Activated T-helper 17 cell treated with anti-CD3 and anti-CD28 coated beads, Interleukin-2, amount 50 U/mL, for 72 hours (primary cell): ENCODE measurements at places on chromosomes 13 and 19.
A peak's percentile ranks its signal among the peaks of the same experiment; 100 is the strongest.

- ATAC-seq = no peak
These were observed 58.5 kb downstream of the SPATA13 start for GRCh38 chr13:24218977-24219376.

GRCh38 chr13:56700324-56700723 is 440.4 kb upstream of the PRR20A start:
- no peak for ATAC-seq

- no peak for ATAC-seq
These were observed at the start of gene CLEC11A for GRCh38 chr19:50723069-50723468. Gene CLEC11A, plus strand, starts transcription at chr19:50723364. Its CDS starts 162 bp downstream, at chr19:50723526.

DNA sequence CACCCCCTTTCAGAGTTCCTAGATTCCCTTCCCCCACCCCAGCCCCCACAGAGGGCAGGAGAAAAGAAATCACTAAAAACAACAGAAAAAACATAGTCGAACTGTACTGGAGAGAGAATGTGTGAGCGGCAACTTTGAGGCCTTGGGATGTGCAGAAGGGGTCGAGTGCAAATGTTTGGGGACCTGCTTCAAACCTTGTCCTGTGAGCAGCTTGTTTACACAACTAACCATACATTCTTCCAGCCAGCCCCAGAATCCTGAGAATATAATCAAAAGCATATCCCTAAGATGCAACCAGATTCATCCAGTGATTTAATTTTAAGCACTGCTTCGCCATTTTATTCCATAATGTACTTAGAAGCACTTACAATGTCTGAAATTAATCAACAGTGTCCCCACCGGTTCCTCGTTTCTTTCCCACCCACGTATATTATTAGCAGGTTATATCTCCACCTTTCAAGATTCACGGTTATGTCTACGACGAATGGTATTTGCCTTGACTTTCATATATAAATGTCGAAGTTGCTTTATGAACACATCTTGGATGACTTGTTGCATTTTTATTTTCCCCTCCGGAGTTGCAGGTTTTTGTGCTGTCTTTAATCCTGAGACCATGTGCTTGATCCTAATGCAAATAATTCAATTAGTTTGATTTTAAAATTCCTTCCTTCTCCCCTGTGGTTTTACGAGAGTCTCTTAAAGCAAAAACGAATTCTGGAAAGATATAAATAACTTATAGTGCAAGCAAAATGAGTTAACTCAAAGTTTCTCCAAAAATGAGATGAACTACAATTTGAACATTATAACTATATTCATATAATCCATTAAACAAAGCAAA is 107.6 kb downstream of the ZIC5 start:
- ATAC-seq = no peak

DNA sequence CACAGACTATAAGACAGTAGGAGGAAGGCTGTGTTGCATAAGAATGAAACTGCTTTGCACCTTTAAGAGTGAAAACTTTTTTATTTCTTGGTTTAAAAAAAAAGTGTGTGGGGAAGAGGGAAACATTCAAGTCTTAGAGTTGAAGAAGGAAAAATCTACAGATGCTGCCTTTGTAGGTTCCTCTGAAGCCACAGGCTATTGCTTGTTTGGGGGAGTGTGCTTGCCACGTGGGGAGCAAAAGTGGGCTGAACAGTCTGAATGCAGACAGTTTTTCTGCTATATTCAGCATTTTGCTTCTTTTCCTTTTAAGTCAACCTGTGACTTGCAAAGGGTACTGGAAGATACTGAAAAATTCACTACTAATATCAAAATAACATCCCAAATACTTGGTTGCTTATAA is 36.9 kb downstream of the EFNB2 start:
- no peak for ATAC-seq

DNA sequence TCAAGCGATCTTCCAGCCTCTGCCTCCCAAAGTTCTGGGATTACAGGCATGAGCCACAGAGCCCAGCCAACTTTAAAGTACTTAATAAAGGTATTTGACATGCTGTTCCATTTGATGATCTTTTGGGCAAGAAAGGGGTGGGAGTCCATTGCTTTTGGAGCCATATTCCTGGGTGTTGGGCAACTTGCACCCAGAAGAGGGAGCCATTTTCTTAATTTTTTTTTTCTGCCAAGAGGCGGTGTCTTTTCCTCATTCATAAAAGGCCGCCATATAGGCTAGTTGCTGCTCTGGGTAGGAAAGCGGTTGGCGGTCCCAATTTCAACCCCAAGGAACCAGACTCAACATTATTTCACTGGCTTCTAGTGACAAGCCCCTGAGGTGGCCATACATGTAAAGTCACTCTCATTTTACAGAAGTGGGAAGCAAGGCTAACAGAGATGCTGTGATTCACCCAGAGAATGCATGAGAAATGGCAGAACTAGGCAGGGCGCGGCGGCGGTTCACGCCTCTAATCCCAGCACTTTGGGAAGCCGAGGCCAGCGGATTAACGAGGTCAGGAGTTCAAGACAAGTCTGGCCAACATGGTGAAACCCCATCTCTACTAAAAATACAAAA is 139.6 kb downstream of the CACNA1A start:
- no peak for ATAC-seq

- no peak for ATAC-seq
These were observed 7.7 kb downstream of the C2CD4C start for GRCh38 chr19:400976-401865.

GRCh38 chr19:2043961-2044708 is 6.9 kb downstream of the MKNK2 start:
- ATAC-seq = no peak

DNA sequence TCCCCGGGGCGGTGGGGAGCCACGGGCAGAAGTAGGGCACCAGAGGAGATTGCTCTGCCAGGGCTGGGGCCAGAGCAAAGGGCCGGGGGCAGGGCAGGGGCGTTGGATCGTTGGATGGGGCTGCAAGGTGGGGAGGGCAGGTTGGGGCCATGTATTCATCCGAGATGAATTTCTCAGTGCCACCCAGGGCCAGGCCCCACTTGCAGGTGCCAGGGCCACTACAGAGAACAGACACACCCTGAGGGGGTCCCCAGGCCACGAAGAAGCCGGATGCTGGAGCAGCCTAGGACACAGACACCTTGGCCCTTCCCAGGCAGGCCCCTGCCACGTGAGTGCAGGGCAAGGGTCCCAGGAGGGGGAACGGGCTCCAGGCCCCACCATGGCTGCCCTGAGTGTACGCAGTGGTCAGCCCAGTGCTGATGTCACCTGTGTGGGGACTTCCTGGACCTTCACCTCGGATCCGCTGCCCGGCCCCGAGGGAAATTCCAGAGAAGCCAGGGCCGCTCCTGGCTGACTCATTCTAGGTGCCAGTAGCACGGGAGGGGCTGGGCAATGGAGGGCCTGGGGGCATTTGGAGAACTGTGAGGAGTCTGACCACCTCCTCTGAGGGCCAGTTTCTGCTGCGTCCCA is 9.6 kb upstream of the SBNO2 start:
- ATAC-seq = peak; percentile 37

DNA sequence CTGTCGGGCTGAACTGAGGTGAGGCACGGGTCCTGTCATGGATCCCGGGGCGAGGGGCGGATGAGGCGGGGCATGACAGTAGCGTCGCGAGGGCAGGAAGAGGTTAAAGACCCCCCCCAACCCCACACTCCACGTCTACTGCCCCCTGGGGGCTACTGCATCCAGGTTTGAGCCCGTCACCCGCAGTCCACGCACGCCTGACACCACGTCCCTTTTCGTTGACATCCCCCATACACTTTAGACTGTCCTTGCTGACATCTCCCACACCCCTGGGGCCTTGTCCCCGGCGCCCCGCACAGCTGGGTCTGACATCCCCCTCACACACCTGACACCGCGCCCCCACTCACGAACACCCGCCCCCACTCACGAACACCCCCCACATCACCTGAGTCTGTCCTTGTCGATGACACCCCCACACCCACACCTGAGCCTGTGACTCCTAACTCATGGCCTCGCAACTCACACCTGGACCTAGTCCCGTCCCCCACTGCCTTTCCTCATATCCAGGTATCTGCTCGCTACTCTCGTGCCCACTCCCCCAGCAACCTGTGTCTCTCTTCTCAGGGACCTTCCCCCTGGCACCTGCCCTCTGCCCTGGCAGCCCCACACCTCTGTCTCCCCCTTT is 416 bp downstream of the SLC25A42 start:
- peak; percentile 0 for ATAC-seq

DNA sequence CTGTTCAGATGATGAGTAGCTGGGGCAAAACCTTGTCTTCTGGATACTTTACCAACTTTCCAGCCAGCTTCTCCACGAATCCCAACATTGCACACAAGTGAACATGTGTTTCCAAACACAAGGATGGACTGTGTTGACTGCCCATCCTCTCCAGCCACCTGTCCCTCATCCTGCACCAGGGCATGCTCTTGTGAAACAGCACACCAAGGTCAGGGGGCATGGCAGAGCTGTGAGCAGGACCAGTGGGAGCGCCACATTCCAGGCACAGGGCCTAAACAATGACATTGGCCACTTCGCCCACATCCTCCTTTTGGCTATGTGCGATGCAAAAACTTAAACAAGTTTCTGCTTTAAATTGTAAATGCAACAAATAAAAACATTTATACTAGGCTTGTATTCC is 105.5 kb downstream of the IRS2 start:
- no peak for ATAC-seq

DNA sequence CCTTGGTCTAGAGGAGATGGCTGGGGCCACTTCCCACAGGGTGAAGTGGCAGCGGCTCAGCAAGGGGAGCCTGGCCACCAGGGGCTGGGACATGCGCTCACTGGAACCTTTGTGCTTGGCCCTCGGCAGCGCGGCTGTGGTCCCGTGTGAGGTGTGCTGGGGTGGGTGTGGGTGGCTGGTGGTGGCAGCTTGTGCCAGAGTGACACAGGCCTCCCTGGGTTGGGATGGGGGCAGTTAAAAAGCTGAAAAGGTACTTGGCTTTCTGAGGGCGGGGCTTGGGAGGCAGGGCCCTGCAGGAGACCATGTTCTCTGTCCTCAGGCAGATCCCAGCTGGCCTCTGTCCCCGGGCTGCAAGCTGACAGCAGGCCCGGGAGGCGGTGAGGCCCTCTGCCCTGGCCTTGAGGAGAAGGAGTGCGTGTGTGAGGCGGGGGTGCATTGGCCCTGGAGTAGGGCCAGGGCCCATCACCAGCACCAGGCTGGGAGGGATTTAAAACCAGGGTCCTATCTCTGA is 17.3 kb downstream of the MPND start:
- no peak for ATAC-seq

- ATAC-seq = no peak
These were observed 42.4 kb downstream of the ZC3H13 start for GRCh38 chr13:46010148-46010547.

- ATAC-seq = no peak
These were observed 381.1 kb downstream of the FGF14 start for GRCh38 chr13:102020611-102021216.

DNA sequence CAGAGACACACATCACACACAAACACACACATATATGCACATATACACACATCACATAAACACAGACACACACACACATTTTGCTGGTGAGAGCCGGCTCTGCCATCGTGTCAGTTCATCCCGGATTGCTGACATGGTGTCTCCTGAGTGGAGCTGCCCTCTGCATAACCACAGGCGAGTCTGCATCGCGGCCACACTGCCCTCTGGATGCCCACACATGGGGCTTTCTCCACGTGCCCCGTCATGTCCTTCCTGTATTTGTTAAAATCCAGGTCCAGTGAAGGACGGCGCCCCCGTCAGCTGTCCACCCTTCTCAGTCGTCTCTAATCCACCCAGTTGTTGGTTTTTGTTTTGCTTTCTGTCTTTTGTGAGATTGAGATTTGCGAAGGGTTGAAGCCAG is 52.6 kb upstream of the F7 start:
- ATAC-seq = no peak

DNA sequence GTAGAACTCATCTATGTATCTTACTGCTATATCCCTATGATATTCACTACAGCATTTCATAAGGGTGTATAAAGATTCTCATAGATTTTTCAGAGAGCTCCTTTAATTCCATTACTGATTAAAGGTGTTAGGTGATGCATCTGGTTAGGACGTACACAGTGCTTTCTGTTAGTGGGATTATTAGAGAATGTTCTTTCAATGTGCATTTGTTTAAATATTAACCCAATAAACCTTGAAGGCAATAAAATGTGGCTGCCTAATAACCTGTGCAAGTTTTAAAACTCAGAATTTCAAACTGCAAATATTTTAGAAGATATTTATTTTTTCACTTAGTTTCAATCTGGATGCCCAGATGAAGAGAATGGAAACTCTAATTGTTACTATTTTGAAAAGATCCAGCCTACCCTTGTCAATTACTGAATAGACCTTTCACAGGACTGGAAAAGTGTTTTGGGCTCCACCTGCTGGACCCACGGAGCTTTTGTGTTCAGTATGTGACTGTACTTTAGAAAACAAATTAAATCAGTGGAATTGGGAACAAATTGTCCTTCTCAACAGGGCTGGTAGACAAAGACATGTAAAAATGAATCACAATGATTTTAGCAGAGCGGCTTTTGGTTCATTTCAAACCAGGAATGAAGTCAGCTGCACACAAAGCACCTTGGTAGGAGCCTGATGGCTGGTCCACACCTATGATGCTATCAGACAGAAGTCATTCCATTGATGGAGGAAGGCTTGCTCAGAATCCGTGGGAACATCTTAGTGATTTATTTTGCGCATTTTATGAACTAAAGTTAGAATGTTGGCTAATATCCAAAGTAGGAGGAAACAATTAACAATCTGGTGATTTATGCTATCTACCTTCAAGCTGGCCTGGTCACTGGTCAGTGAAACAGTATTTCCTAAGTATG is 89.4 kb upstream of the RAP2A start:
- ATAC-seq = peak; percentile 63

GRCh38 chr13:93397619-93398018 is 171.0 kb downstream of the GPC6 start:
- no peak for ATAC-seq

GRCh38 chr13:57637515-57637914 is 6.0 kb downstream of the PCDH17 start:
- ATAC-seq = no peak

DNA sequence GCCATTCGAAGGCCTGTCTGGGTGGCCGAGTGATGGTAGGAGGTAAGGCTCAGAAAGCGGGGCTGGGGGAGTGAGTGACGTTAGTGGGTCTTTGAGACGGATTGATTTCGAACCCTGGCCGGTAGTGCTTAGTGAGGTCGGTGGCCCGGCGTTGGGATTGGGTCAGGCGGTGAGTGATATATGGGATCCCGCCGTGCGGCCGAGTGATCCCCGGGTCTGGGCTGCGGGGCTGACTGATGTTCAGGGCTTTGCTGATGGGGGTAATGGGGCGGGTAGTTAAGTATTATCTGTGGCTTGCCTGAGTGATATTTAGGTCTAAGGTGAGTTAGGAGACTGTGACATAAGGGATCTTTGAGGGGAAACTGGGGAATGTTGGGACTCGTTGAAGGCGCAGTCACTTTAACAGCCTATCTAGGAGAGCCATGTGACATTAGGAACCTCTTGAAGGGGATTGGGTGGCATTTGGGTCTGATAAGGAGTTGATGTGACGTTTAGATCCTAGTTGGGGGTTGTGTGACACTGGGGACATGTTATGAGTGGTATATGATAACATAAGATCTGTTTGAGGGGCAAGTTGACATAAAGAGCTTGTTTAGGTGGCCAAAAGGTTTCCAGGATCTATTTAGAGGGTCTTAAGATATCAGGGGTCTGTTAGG is 543 bp downstream of the PSMC4 start:
- no peak for ATAC-seq

GRCh38 chr19:40598121-40598917 is 2.9 kb upstream of the LTBP4 start:
- peak; percentile 71 for ATAC-seq
